ENCODE measurements at places on chromosomes 16 and 17.

GRCh38 chr16:89363621-89364393 lies 126.6 kb downstream of the ANKRD11 start:
- DNase-seq: no peak

DNA sequence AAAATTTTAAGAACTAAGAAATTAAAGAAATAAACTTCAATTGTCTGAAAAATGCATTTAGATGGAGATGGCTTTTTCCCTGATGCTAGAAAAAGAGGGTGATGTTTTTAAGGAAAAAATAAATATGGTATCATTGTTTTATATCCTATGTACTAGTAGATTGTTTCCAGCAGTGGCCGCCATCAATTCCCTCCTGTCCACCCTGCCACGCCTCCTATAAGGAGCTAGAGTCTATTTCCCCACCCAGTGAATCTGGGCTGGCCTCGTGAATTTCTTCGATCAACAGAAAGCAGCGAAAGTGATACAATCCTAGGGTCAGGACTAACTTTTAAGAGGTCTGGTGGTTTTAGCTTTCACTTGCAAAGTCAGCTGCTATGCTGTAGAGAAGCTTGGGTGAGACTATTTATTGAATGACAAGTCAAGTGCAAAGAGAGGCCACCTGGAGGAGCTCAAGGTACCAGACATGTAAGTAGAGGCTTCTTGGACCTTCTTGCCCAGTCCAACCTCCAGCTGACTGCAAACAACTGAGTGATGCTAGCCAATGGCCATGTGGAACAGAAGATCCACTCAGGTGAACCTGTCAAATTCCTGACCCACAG lies 80.9 kb upstream of the MTMR4 start:
- DNase-seq: no peak

DNA sequence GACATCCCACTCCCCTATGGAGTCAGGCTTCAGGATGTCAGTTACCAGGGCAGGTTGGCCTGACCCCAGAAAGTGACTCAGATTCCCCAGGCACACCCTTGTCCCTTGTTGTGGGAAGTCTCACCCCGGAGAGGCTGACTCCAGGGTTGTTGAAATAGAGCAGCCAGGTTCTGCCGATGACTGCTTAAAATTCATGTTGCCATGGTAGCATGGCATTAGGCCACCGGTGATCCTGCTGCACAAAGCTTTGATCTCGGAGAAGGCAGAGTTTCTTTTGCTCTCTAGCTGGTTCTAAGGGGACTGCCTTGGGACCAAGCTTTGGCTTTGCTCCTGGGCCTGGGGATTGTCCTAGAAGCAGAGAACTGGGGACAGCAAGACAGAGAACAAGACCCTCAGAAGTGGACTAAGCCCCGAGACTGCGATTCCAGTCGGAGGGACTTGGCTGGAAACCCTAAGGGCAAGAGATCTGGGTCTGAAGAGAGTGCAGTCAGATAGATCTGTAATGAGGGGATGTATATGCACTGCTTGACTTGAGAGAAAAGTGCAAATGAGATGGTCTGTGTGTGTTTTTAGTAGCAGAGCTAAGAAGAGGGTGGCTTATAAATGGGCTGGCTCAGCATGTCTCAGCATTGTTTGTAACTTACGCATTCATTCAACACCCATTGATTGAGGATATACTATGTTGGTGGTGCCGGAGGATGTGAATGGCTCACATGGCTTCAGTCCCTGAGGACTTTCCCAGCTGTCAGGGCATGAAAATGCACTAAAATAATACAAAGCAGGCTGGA lies 106.9 kb downstream of the RGS9 start:
- DNase-seq: no peak

DNA sequence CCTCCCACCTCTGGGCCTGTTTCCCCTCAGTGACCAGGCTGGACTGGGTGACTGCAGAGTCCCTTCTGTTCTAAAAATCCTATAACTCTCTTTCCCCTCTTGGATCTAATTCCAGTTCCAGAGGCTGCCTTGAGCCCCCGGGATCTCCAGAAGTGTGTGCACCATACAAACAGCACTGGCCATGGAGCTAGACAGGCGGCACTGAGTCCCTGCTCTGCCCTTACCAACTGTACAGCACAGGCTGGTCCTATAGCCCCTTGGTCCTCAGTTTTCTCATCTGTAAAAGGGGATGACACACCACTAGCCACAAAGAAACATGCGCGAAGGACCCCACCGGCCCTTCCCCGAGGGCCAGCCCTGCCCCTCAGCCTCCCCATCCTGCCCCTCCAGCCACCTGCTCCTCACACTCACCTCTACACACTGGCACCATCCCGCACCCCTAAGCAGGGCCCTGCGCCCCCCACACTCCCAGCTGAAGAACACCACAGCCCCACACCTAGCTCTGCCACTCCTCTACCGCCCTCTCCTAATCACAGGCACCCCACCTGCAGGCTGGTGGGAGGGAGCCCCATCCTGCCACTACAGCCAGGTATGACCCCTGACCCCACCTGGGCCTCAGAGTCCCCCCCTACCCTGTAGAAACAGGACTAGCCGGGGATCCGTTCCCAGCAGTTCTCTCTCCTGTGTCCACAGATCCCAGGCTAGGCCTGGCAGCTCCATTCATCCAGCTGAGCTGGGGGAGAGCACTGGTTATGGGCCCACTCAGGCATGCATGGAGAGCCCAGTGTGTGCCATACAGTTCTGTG lies 913 bp upstream of the KRT16 start:
- no peak for DNase-seq

- DNase-seq: no peak
Observed at GRCh38 chr17:33551911-33552310, 258.8 kb upstream of the ASIC2 start.

- peak; percentile 4 for DNase-seq
Observed at GRCh38 chr17:10156948-10157607, 41.3 kb downstream of the GAS7 start.

- no peak for DNase-seq
Observed at GRCh38 chr16:61595605-61596004, 440.6 kb downstream of the CDH8 start.

DNA sequence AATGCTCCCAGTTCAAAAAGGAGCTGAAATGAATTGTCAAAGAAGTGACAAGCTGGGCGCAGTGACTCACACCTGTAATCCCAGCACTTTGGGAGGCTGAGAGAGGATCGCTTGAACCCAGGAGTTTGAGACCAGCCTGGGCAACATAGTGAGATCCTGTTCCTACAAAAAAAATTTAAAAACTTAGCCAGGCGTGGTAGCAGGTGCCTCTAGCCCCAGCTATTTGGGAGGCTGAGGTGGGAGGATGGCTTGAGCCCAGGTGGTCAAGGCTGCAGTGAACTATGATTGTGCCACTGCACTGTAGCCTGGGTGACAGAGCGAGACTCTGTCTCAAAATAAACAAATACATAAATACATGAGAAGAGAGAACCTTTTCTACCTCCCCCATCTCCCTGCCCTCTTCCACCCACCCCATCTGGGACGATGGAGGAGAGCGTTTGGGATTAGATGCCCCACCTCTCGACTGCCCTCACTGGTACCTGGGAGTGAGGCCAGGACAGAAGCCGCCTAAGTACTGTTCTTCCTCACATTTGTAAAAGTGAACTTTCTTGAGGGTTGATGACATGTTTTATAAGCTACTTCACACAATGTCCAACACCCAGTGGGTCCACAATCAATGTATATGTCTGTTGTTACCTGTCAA lies 2.4 kb downstream of the IL4R start:
- no peak for DNase-seq

DNA sequence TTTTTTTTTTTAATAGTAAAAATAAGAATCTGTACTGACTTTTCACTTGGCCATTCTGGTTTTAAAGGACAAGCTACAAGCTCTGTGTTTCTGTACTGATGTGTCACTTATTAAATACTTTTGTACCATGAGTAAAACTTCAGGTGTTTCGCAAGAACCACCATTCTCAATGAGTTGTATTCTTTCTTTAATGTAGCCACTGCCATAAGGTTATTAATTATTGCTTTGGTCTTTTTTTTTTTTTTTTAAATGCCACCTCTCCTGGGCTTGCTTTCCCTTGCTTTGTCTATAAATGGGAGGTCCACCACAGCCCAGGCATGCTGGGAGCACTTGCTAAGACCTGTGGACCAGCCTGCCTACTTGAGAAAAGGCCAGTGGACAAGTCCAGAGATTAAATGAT lies 8.4 kb downstream of the ARL2BP start:
- DNase-seq: no peak

DNA sequence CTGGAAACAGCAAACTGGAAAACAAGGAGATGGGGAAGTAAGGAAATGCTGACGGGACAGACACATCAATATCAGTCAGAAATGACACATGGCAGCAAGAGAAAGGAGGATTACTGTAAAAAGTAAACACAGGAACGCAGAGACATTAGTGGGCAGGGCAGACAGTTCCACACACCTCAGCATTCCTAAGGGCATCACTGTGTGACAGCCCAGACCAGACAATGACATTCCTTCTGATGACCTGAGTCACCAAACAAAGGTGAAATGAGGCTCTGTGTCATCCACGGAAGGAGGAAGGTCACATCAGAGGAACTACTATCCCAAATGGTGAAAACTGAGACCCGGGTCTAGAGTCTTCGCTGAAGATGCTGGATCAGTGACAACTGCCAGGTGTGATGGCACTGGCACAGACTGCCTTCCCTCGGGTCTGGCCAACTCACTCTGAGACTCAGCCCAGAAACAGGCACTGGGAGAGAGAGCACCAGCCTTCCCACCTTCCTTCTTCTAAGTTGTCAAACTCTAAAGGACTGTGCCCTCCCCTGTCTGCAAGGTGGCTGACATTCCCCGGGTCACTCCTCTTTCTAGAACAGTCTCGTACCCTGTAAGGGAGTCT lies 36.7 kb downstream of the TK2 start:
- DNase-seq: no peak

GRCh38 chr17:66302761-66303626 lies 581 bp downstream of the PRKCA start:
- no peak for DNase-seq

GRCh38 chr17:78276098-78276887 lies 44.9 kb downstream of the TMEM235 start:
- no peak for DNase-seq

- no peak for DNase-seq
Observed at GRCh38 chr17:63435681-63436522, 10.2 kb downstream of the CYB561 start.

DNA sequence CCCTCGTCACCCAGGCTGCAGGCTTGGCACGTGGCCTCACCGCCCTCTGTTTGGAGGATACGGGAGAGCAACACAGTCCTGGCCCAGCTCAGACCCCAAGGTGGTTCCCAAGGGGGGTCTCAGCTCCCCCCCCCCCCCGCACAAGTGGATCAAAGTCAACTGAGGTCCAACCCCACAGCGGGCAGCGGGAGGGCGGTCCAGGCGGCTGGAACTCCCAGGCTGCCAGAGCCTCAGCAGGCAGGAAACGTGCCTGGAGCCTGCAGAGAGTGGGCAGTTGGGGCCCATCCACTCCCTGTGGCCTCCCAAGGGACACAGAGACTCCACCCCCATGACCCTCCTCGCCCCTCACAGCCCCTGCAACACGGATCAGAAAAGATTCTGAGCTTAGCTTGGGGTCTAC lies 36.7 kb downstream of the PIEZO1 start:
- no peak for DNase-seq
